ENCODE measurements at places on chromosomes 4 and X.

DNA sequence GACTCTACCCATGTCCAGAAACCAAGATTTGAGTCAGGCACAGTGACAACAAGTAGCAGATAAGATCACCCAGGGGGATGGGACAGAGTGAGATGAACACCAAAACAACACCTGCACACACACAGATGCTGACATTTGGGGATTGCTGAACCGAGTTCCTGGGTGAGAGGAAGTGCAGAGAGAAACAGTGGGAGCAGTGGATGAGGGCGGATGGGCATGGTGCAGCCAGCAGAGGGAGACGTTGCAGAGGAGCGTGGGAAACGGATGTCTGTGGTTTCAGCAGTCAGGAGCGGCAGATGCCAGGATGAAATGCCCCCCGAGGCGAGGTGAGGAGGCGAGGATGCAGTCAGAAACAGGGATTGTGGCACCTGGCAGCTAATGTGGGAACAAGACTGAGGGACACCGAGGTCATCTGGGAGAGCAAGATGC is 78.6 kb upstream of the STS start:
- H3K4me3 ChIP-seq = no peak overlapping the region
- no peaks in the 10 kb centered on the region for H3K36me3 ChIP-seq
- DNase-seq = no peak

DNA sequence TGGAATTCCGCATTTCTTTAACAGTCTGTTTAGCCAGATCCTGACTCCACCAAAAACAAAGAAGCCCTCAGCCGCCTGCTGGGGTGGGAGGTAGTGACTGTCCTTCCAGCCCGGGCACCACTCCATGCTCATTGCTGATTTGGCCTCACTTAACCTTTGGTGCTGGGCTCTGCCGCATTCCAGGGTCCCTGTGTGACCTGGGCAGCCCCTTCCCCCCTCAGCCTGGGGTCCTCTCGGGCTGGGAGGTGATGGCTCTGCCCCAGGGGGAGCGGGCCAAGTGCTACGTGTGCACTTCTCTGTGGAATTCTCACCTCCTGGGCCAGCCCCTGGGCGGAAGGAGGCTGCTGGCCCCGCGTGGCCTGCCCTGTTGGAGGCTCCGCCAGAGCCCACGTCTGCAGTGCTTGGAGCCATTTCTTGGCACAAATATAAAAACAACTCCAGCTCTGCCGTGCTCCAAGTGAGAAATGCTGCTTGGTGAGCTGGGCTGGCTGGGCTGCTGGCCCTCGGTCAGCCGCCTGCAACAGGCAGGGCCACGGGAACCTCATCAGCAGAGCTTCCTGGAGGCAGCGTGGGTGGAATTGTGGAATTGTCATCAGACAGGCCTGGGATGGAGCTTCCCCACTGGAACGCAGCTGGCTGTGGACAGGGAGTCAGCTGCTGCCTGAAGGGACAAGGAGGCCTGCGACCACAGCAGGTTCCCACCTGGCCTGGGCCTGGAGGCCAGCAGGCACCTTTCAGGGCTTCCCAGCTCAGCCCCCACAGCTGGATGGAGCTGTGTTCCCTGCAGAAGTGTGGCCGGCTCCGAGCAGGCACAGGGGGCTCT is 66.0 kb downstream of the TRMT44 start:
- peaks cover 18% of the 10 kb centered on the region for H3K27me3 ChIP-seq
- H3K27ac ChIP-seq = peak overlapping the region; percentile 83
- DNase-seq = peak; percentile 91
- H3K36me3 ChIP-seq = no peaks in the 10 kb centered on the region
- H3K4me3 ChIP-seq = peak overlapping the region; percentile 25

GRCh38 chr4:174119830-174120229 is 163.6 kb downstream of the FBXO8 start:
- no peaks in the 10 kb centered on the region for H3K36me3 ChIP-seq
- no peak overlapping the region for H3K27ac ChIP-seq
- peaks cover 3% of the 10 kb centered on the region for H3K4me1 ChIP-seq

DNA sequence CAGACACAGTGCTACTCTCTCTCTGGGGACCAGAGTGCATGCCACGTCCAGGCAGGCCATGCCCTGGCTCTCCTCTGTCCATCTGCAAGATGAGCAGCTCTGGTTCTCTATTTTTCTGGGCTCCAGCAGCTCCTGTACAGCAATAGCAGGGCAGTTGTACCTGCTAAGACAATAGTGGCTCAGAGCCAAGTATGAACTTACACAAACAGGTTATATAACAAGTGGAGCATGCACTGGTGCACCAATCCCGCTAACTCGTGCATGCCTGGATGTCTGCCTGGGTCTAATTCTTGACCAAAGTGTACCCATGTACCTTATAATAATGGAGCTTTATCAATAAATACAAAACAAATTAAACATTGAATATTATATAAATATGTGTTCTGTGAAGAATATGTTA is 392.3 kb downstream of the CENPC start:
- DNase-seq = no peak
- no peak overlapping the region for H3K4me3 ChIP-seq
- H3K36me3 ChIP-seq = no peaks in the 10 kb centered on the region
- H3K4me1 ChIP-seq = no peaks in the 10 kb centered on the region

- no peaks in the 10 kb centered on the region for H3K36me3 ChIP-seq
- DNase-seq = no peak
- no peaks in the 10 kb centered on the region for H3K4me1 ChIP-seq
Observed at GRCh38 chr4:40199999-40200874, 3.4 kb downstream of the RHOH start.

DNA sequence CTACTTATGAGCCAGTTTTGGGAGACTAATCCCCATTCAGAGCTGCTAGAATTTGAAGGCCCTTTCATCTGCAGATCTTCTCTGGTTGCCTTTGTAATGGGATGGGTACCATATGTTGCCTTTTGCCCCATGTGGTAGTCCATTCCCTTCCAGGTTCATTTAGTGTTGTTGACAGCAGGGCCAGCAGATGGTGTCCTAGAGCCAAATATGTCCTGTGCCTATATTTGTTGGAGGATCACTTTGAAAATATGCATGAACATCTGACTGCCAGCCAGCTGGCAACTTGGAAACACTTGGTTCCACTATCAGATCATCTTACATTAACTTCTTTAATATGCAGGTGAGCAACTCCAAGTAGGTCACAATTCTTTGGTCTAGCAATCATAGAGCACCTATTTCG is 30.4 kb downstream of the CFAP299 start:
- no peak overlapping the region for H3K27ac ChIP-seq
- no peak overlapping the region for H3K4me3 ChIP-seq
- peaks cover 12% of the 10 kb centered on the region for H3K4me1 ChIP-seq
- H3K27me3 ChIP-seq = no peaks in the 10 kb centered on the region

- H3K27ac ChIP-seq = no peak overlapping the region
- H3K4me3 ChIP-seq = no peak overlapping the region
- H3K4me1 ChIP-seq = no peaks in the 10 kb centered on the region
- no peaks in the 10 kb centered on the region for H3K36me3 ChIP-seq
- no peak for DNase-seq
Observed at GRCh38 chr4:27791640-27792039, 931.0 kb downstream of the STIM2 start.

GRCh38 chr4:96146686-96147085 is 306.8 kb downstream of the PDHA2 start:
- no peaks in the 10 kb centered on the region for H3K36me3 ChIP-seq
- H3K27me3 ChIP-seq = no peaks in the 10 kb centered on the region
- DNase-seq = no peak
- H3K4me3 ChIP-seq = no peak overlapping the region

- H3K27me3 ChIP-seq = peaks cover 2% of the 10 kb centered on the region
- no peak for DNase-seq
- no peak overlapping the region for H3K4me3 ChIP-seq
- no peaks in the 10 kb centered on the region for H3K36me3 ChIP-seq
- H3K27ac ChIP-seq = no peak overlapping the region
- no peaks in the 10 kb centered on the region for H3K4me1 ChIP-seq
Observed at GRCh38 chr4:183763990-183764754, 105.1 kb downstream of the TRAPPC11 start.

- DNase-seq = no peak
- no peaks in the 10 kb centered on the region for H3K27me3 ChIP-seq
- H3K27ac ChIP-seq = no peak overlapping the region
- no peaks in the 10 kb centered on the region for H3K4me1 ChIP-seq
- no peak overlapping the region for H3K4me3 ChIP-seq
- H3K36me3 ChIP-seq = no peaks in the 10 kb centered on the region
Observed at GRCh38 chrX:47518144-47518543, 35.1 kb upstream of the ZNF41 start.

DNA sequence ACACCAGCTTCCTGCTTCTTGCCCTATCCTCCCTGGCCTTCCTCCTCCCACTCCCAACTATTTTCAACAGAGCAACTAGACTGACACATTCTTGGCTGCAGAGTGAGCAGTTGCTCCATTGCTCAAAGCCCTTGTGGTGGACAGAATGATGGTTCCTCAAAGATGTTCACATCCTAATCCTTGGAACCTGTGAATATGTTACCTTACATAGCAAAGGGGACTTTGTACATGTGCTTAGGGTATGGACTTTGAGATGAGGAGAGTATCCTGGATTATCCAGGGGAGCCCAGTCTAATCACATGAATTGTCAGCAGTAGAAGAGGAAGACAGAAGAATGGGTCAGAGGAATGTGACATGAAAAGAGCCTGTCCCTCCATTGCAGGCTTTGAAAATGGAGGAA is 24.9 kb upstream of the HOPX start:
- H3K4me3 ChIP-seq = no peak overlapping the region
- no peak overlapping the region for H3K27ac ChIP-seq

- no peak within 1 kb of the TSS for H3K4me3 ChIP-seq
- no peaks in the 10 kb centered on the region for H3K4me1 ChIP-seq
- H3K27ac ChIP-seq = no peak within 1 kb of the TSS
- no peaks in the 10 kb centered on the region for H3K27me3 ChIP-seq
Observed at GRCh38 chr4:42892413-42892812, at the start of gene GRXCR1. TSS of gene GRXCR1 (plus strand) at chr4:42892713. CDS start at chr4:42893267, 554 bp downstream.

DNA sequence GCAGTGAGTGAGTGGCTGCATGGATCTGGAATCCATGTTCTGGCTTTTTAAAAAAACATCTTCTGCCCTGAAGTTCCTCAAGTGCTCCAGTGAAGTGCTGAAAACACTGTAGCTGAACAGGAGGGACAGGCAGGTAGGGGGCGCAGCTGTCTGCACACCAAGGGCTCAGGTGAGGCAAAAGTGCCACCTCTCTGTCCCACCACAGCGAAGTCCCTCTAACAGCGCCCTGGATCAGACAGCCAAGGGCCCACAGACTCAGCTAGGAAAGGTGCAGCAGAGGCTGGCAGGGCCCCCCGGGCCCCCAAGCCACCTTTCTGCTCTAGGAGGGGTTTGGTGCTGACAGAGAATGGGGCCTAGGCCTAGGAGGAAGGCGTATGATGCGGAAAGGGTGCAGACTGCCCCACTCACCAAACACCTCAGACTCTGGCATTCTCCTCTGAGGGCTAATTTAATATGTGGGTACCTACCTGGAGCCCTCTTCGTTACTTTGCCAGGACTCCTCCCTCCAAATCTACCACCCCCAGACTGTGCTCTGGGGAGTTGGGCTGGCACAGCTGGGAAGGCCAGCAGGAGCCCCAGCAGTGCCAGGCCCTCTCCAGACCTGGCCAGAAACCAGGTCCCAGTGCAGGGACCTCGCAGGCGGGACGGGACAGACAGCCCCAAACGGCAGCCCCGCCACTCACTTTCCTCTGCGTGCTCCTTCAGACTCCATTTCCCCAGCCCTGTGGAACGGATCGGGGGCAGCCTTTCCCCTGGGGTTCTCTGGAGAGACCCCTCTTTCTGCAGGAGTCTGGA is 73.7 kb downstream of the ENPP6 start:
- no peaks in the 10 kb centered on the region for H3K36me3 ChIP-seq
- DNase-seq = no peak
- H3K27me3 ChIP-seq = no peaks in the 10 kb centered on the region
- no peaks in the 10 kb centered on the region for H3K4me1 ChIP-seq
- no peak overlapping the region for H3K4me3 ChIP-seq
- H3K27ac ChIP-seq = no peak overlapping the region

- DNase-seq = no peak
- H3K27me3 ChIP-seq = no peaks in the 10 kb centered on the region
- H3K4me1 ChIP-seq = no peaks in the 10 kb centered on the region
- H3K27ac ChIP-seq = no peak overlapping the region
- no peak overlapping the region for H3K4me3 ChIP-seq
- H3K36me3 ChIP-seq = no peaks in the 10 kb centered on the region
Observed at GRCh38 chr4:36111172-36111571, 133.1 kb downstream of the ARAP2 start.

DNA sequence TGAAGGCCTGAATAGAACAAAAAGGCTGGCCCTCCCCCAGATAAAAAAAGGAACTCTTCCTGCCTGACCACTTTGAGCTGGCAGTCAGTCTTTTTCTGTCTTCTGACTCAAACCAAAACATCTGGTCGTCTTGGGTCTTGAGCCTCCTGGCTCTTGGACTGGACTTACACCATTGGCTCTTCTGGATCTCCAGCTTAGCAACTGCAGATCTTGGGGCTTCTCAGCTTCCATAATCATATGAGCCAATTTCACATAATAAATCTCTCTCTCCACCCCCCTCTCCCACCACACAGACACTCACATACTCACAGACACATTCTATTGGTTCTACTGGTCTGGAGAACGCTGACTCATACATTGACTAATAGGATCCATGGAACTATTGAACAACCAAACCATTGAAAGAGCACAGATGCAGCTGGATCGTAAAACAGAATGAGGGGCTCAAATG is 15.6 kb upstream of the CWH43 start:
- H3K4me3 ChIP-seq = no peak overlapping the region
- peak overlapping the region; percentile 59 for H3K27ac ChIP-seq
- H3K27me3 ChIP-seq = peaks cover 3% of the 10 kb centered on the region
- H3K4me1 ChIP-seq = peaks cover 13% of the 10 kb centered on the region
- H3K36me3 ChIP-seq = no peaks in the 10 kb centered on the region
- DNase-seq = peak; percentile 73

- H3K4me3 ChIP-seq = no peak overlapping the region
- no peak overlapping the region for H3K27ac ChIP-seq
- H3K27me3 ChIP-seq = no peaks in the 10 kb centered on the region
- no peaks in the 10 kb centered on the region for H3K36me3 ChIP-seq
- peaks cover 28% of the 10 kb centered on the region for H3K4me1 ChIP-seq
Observed at GRCh38 chr4:110155654-110156053, 42.8 kb downstream of the ELOVL6 start.

DNA sequence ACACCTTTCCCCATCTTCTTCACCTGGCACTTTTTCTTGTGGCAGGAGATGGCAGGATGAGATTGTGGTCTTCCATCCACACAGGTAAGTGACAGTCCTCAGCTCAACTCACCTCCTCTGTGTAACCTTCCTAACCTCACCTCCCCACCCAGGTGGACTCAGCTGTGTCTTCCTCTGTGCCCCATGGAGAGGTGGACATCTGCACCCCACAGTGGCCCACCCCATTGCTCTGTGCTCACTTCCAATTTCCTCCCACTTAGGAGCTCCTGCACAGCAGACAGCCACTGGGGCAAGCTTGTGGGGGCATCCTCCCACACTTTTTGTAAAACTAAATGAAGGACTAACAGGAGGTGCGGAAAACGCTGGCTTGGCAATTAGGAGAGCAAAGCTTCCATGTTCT is 61.6 kb downstream of the MSX1 start:
- DNase-seq = no peak
- H3K36me3 ChIP-seq = no peaks in the 10 kb centered on the region
- H3K4me3 ChIP-seq = no peak overlapping the region
- H3K4me1 ChIP-seq = no peaks in the 10 kb centered on the region

DNA sequence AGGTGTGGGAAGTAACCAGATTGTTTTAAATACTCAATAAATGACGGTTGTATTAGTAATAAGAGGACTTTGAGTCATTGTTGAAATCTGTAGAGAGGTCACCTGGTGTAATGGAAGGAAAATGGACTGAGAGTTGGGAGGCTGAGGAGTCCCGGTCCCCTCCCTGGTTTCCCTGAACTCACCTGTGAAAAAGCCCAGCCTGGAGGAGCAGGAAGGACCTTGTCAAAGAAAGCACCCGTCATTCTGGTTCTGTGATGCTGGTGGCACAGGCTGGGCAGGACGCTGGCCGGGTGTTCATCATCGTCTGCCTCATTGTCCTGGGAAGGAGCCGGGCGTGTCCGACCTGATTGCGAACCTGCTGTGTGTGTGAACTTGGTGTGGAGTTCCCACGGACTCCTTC is 70.8 kb downstream of the SORCS2 start:
- DNase-seq = no peak
- no peak overlapping the region for H3K27ac ChIP-seq
- no peak overlapping the region for H3K4me3 ChIP-seq
- peaks cover 24% of the 10 kb centered on the region for H3K27me3 ChIP-seq

Measured in osteoblast (primary cell).